AG04450 (cell line): ENCODE measurements at places on chromosomes 7 and 10. TPM values are rescaled to one million over a fixed set of nuclear protein-coding genes. Genes with fewer than 3 reads are reported as not detected.

The SLC16A9 gene
- polyA plus RNA-seq, result 0.06 and 0.12 TPM in 2 replicates

The CAMK2B gene
- 0.12 TPM in 1 of 2 replicates, not detected in the other for polyA plus RNA-seq

- no peak for DNase-seq
Observed at GRCh38 chr7:95191795-95192194, 132.5 kb downstream of the PON1 start.

DNA sequence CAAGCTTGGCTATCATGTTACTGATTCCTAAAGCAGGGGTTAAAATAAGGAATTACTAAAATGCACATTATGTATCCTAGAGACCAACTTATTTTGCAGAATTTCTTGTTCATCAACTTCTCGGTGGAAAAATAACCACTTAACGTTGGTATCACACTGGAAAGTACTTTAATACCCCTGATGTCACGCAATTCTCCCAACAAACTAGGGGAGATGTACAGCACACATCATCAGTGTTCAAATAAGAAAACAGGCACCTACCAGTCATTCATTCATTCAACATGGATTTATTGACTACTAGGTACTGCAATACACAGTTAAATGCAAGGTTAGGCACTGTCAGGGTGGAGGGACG lies 648 bp downstream of the HUS1 start:
- no peak for DNase-seq

DNA sequence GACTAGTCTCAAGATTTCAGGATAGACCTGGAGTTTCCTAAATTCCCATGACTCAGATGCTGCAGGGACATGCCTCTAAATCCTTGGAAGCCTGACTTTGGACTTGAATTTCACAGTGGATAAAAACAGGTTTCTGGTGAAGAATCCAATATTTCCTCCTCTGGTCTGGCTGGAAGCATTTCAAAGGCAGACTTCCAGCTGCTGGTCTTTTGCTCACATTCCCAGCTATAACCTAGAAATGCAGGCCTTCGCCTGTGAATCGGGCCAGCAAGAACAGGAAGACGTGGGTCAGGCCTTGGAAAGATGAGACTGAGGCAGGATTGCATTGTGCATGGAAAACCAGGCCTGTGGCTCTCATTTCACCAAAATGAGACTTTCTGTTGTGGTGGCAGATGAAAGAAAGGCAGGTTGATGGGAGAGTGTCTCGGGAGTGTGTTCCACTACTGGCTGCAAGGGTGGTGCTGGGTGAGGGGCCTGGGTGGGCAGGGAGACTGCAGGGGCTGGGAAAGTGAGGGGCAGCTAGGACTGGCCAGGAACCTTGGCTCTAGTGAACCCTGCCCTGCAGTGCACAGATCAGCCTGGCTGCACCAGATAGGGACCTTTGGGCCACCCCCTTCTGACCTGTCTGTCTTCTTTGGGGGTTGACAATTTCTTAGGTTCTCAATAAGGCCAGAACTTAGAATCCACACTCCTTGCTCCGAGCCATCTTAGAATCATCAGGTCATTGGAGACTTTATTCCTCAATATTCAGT lies 488.8 kb upstream of the MKI67 start:
- DNase-seq, result no peak

GRCh38 chr10:876438-876837 lies 55.1 kb downstream of the LARP4B start:
- no peak for DNase-seq

The LMOD2 gene
- not detected in 2 replicates for polyA plus RNA-seq

The ITIH5 gene
- 0.11 and 0.37 TPM in 2 replicates for polyA plus RNA-seq

DNA sequence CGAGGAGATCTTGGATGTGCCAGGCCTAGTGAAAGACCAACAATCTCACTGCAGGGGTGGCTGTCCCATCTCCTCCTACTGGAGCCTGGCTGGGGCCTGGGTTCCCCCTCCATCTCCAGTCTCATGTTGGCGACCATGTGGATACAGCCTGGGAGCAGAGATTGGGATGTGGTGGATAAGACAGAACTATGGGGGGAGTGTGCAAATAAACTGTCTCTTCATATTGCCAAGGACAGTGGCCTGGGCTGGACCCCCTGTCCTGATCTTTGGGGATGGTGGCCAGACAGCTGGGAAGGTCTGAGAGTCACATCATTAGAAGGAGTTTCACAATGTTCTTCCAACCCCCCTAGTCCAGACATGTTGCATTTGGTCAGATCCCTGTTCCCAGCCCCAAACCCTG lies 5.8 kb upstream of the MINDY4 start:
- no peak for DNase-seq

GRCh38 chr10:100735337-100736143 lies 9.8 kb upstream of the PAX2 start:
- DNase-seq, result no peak

DNA sequence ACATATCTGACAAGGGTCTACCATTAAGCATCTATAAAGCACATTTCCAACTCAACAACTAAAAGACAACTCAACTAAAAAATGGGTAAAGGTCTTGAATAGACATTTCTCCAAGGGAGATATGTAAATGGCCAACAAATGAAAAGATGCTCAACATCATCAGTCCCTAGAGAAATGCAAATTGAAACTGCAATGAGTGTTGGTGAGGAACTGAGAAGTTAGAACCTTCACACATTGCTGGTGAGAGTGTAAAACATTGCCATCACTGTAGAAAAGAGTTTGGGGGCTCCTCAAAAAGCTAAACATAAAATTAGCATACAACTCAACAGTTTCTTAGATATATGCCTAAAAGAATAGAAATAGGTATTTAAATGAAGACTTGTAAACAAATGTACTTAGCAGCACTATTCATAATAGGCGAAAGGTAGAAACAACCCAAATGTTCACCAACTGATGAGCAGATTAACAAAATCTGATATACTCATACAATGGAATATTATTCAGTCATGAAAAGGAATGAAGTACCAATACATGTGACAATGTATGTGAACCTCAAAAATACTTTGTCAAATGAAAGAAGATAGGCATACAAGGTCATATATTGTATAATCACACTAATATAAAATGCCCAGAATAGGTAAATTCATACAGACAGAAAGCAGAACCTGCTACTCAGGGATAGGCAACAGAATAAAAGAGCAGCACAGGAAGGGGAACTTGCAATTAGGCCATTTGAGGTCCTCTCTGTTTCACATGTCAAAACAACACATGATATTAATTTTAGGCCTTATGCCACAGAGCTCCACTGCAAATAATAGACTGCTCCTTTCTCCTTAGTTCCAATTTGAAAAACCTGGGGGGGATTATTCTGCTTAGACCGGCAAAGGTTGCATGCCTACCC lies 10.6 kb upstream of the LRRC72 start:
- DNase-seq, result no peak

The GNGT1 gene
- not detected in 2 replicates for polyA plus RNA-seq

DNA sequence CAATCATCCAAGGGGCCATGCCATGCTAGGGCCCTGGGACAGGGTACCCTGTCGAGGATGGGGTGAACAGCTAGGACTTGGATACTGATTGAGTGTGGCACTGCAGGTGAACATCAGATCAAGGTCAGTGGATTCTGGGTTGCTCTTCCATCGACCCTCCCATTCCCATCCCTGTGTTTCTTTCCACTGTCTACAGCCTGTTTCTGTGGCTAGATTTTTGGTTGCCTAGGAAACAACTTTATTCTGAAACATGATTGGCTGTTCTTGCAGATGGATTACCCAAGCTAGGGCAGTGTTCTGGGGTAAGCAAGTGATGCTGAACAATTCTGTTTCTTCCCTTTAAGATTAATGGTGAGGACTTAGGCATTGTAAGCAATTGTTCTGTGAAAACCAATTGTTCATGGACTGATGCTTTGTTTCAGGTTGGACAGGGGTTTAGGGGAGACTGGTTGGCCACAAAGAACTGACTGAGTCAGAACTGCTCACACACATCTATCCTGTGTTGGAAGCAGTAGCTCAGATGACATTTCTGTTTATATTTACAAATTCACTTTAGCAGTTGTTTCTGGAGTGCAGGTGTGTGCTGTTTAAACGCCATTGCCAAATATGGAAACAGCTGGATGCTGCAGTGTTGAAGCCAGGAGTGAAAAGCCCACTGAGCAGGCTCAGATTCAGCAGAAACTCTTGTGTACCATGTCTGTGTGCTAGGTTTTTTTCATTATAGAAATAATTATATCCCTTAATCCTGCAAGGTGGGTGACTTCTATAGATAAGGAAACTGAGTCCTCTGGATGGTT lies 102.3 kb upstream of the BTBD16 start:
- no peak for DNase-seq

DNA sequence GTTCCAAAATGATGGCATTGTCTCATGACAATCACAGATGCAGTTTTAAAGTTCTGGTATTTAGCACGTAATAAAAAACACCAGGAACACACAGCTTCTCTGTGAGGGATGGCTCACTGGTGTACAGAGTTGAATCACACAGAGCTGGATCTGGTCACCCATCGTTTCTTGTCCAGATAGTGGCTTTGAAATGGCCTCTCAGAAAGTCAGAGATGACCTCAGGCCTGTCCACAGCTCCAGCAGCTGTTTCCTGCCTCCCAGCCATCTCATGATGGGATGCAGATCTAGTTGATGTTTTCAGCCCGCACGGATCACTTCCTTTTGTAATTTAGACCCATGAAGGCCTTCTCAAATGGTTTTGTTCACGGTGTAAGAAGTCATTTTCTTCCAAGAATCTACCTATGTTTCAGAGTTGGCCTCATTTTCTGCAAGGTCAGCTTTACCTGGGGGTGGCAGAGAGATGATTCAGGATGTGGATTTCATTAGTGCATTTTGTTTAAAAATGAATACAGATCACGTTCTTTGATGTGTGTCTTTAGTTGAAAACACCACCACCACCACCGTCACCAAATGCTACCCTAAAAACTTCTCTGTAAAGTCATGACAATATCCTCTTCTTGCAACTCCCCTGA lies 166.2 kb downstream of the SNX10 start:
- no peak for DNase-seq

DNA sequence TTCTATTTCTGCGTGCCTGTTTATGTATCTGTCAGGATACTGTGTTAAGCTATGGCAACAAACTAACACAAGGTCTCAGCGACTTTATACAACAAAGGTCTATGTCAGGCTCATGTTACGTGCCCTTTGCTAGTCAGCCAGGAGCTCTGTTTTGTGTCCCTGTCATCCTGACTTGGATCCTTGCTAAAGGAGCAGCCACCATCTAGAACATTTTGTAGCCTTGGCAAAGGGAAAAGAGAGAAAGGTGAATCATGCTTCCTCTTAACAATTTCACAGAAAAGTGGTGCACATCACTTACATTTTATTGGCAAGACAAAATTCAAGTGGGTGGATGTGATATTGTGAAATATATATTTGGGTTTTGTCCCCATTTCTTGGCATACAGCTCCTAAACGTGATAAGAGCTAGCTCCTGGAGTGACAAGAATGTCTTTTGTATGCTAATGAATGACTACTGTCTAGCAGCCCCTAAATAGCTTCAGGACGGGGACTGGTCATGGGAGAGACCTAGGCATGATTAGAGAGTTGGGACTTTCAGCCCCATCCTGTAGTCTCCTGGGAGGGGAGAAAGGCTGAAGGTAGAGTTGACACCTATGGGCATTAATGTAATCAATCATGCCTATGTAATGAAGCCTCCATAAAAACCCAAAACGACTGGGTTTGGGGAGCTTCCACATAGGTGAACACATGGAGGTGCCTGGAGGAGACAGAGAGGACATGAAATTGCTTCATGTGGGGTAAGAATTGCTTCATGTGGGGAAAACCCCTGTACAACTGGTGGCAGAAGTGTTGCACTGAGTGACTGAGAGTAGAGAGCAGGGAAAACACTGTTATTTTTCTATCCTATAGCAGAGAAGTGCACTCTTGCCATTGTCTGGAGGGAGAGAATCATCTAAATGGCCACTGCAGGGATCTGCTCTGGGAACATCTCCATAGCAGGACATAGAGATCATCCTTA lies 33.0 kb downstream of the MRPL32 start:
- no peak for DNase-seq

DNA sequence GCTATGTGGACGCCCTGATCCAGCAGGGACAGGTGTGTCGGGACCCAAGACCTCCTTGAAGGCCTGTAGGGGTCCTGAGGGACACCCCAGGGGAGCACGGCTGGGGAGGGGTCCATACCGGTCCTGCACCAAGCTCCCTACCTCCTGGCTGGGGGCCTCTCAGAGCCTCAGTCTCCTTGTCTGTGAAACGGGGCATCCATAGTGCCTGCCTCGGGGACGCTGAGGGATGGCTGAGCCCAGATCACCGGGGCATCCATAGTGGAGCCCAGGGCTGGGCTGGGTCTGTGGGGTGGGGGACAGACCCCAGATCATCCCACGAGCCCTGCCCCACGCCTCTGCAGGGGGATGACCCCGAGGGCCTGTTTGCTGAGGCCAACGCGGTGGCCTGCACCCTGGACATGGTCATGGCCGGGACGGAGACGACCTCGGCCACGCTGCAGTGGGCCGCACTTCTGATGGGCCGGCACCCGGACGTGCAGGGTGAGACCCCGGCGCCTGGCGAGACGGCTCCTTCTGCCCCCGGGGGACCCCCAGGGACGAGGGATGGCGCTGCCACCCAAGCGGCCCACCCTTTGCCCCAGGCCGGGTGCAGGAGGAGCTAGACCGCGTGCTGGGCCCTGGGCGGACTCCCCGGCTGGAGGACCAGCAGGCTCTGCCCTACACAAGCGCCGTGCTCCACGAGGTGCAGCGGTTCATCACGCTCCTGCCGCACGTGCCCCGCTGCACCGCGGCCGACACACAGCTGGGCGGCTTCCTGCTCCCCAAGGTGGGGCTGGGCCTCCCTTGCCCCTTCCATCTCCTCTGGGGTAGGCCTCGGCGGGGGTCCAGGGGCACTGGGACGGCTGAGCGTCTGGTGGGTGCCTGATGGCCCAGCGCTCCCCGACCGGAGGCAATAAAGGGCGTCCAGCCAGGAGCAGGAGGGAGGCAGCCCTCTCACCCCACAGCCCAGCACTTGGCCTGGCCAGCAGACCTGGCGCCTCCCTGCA lies 4.1 kb downstream of the CYP2W1 start:
- DNase-seq, result no peak

DNA sequence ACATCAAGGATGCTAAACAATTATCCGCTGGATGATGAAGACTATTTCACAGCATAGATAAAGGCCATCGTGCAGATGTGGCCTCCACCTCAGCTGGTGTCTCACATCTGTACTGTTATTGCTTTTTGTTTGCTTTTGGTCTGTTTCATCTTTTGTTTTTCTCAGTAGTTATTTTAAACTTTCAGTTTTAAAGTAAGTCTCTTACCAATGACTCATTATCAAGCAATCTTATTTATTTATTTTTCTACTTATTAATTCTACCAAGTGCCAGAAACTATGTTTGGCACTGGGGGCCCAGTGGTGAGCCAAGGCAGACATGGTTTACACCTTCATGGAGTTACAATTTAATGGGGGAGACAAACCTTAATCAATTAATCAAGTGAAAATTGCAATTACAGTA lies 250.9 kb upstream of the TMEM72 start:
- no peak for DNase-seq

- DNase-seq, result no peak
Observed at GRCh38 chr10:43355749-43356371, 15.6 kb upstream of the FXYD4 start.

GRCh38 chr10:69348816-69349541 lies 67.7 kb downstream of the TACR2 start:
- peak; percentile 74 for DNase-seq

DNA sequence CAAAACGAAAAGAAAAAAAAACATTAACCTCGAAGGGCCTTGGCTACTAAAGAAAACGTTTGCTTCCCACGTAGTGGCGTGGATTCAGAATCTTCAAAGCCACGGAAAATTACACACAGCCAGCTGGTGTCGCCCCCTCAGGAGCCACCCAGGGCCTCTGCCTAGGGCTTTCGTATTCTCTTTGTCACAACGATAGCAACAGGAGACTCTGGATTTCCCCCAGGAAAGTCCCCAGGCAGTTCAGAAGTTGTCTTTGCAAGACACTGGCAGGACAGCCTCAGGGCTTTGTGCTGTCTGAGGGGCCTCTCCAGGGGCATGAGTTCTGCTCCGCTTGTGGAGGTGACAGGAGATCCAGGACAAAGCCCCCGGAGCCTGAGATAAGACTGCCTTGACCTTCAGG lies 150.2 kb upstream of the INSYN2A start:
- DNase-seq, result no peak
